Neuronal stem cell (in vitro differentiated cells): ENCODE measurements at places on chromosomes 7 and 10.

DNA sequence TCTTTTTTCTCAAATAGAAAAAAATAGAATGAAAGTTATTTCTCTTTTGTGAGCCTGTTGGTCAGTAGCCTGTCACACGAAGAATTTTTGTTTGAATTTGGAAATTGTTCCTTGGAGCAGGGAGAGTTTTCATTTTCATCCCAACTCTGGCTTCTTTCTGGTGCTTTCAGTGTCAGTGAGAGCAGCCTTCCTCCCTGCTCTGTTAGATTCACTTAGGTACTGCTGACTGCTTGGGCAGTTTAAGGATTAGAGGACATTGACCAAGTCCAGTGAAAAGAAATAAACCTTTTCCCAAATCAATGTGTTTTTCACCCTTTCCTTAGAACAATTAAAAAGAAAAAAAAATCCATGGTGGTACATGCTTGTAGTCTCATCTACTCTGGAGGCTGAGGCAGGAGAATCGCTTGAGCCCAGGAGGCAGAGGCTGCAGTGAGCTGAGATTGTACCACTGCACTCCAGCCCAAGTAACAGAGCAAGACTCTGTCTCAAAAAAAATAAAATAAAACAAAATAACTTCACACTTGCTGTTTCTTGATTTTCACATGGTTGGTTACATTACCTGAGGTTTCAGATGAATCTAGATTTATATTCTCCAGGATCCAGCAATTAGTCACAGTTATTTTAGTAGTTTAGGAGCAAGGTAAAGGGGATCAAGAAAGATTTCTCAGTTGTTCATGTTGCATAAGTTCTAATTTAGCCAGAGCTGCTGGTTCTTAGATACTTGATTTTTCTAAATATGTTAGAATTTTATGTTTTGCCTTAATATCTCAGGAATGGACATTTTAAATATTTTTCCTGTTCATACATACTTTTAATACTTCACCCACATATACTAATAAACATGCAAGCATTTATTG lies 63.1 kb downstream of the ZNRF2 start:
- no peak for DNase-seq

GRCh38 chr7:75776295-75776971 lies 4.4 kb upstream of the CCL26 start:
- no peak for DNase-seq

GRCh38 chr10:69738071-69738470 lies 63.6 kb upstream of the COL13A1 start:
- no peak for DNase-seq

DNA sequence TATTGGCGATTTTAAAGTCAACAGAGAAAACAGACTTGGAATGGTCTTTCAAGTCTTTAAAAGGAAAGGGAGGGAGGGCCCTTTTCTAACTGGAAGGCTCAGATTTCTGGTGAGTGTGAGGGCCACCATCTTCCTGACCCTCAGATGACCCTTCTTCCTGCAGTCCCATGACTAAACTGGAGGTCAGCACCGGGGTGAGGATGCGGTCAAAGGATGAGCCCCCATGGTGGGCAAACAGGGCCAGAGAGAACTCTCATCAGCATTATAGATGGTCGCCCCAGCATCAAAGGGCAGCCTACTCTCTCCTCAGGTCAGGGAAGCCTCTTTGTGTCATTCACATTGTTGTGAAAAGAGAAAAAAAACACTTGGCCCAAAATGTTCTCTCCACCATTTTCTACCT lies 219.2 kb downstream of the LRMDA start:
- no peak for DNase-seq

DNA sequence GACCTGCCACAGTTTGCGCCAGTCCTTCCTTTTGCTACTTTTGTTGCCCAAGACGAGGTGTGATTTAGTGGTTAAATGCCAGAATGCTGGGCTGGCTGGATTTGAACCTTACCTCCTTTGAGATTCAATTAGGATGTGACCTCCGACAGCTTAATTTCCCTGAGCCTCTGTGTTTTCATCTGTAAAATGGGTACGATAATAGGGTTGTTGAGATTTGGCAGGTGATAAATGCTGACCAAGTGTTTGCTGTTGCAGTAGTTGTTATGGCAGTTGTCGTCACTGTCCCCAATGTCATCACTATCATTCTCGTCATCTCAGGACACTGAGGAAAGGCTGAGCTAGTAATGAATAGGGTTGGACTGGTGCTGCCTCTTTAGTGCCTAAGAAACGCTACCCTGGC lies 61.1 kb downstream of the GRK5 start:
- DNase-seq: no peak
